ENCODE measurements at places on chromosomes 12 and 14.

DNA sequence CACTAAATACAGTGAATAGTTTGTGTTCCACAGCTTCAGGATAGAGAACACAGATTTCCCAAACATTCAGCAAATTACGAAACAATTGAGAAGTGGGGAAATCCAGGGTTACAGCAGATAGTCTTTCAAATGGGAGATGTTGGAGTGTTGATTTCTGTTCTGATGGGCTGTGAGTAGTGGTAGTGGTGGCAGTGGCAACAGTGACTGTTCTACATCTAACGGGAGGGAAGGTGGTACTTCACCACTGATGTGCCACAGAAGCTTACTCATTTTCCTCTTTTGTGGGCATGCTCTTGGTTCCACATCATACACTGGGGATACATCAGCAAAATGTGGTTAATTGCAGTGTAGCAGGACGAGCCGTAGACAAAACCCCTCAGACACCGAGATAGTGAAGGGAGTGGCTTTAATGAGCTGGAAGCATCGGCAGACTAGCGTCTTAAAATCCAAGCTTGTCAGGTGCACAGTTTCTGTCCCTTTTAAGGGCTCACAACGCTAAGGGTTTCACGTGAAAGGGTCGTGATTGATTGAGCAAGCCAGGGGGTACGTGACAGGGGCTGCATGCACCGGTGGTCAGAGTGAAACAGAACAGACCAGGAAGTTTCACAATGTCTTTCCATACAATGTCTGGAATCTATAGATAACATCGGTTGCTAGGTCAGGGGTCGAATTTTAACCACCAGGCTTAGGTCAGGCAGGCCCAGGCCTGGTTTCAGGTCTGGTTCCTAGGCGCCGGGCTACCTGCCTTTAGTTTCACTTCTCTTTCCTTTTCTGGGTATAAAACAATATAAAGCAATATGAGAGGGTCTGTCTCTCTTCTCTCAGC lies 330.6 kb upstream of the FBXO33 start:
- DNase-seq: no peak

DNA sequence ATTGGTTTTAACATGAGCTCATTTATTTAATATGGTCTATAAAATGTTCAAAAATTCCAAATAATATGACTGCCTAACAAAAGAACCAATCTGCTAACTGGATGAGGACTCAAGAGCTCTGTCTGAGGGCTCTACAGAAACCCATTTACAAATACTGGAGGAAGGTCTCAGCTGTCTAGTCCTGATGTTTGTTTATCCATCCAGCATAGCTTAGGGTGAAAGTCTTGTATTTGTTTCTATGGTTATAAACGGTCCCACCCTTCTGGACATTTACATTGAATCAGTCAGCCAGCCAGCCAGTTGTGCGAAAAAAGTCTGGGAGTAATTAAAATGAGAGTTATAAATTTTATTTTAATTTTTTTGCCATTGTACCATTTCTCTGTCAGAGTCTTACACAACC lies 220.7 kb downstream of the BMP4 start:
- no peak for DNase-seq

DNA sequence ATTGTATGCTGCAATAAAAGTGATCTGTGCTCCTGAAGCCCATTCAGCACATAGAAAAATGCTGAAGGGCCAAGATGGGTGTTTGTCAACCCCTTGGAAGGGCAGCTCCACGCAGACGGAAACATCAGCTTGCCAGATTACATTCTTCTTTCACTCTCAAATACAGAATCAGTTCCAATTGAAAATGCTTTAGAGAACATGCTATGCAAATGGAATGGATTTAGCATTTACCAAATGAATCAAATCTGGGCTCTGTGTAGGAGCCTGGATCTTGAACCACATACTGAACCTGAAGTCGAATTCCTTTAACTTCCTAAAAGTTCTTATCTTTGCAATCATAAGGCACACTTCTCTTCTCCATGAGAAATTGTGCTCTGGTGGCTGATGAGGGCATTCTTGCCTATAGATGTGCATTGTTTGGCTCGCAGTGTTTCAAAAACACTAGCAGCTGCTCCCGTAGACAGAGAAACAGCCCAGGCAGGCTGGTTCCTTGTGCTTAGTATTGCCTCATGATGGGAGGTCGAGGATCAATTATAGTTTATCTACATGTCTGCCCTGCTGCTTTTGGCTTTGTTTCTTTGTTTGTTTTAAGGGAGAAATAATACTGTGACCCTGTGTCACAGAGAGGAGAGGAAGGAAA lies 489.8 kb upstream of the FLRT2 start:
- DNase-seq: no peak

GRCh38 chr12:47281667-47282171 lies 202.0 kb upstream of the AMIGO2 start:
- no peak for DNase-seq

DNA sequence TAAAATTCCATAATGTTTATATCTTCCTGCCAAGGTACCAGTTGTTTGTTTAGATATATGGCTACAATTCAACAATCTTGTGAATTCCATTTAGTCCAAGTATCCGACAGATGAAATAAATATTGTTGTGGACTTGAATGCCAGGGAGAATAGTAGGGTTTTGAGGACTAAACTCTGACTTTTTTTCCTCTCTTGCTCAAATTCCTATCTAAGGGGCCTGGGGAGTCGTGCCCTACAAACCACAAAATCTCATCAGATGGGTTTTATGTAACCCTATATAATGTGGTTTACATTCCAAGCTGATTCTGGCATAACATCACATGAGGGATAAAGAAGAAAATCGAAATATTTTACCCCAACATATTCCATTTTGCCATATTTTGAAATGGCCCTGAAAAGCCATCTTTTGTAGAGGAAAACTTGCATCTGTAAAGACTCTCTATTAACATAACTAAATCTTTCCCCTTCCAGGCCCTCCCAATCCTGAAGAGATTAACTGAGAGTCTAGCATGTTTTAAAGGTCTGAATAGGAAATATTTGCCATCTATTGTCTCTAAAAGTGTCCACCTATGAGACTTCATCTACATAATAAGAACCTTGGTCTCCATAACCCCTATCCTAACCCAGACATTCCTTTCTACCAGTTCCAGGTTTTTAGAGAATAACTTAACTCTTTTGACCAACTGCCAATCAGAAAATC lies 184.7 kb upstream of the KITLG start:
- no peak for DNase-seq

GRCh38 chr14:32675433-32675832 lies 263.2 kb upstream of the NPAS3 start:
- DNase-seq: no peak

- no peak for DNase-seq
These were observed 21.1 kb upstream of the CORO1C start for GRCh38 chr12:108752387-108752786.

DNA sequence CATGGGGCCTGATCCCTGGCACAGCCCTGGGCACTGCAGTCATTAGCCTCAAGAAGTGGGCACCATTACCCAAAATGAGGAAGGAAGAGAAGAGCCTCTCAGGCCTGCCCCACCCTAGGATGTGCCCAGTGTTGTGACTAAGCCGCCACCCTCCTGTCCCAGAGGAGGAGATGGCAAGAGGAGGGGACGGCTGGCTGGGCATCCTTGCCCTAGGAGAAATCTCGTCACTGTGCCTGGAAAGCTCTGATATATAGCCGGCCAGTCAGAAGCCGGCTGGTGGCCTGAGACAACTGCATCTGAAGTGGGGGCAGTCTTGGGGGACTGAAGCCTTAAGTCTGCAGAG lies 115.2 kb downstream of the LGMN start:
- no peak for DNase-seq

DNA sequence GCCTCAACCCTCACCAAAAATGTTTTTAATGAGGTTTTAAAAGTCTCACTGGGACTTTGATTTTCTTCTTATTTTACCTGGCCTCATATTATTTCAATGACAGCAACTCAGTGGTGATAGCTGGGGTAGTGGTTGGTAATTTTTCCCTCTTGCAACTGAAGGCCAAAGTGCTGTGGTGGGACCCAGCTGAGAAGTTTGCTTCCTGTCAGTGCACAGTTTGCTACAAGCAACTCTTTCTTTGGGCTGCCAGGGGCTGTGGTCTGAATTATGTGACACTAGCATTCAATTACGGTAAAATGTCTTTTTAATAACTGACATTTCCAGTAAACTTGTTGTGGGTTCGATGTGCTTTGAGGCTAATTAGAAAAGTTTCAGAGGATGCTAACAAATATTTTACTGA lies 65.3 kb downstream of the IFNG start:
- DNase-seq: no peak

Measured in activated naive CD4-positive, alpha-beta T cell treated with Interleukin-2 at 50 U/mL for 16 hours (primary cell).